Stimulated activated CD8-positive, alpha-beta memory T cell treated with anti-CD3 and anti-CD28 coated beads, Interleukin-7, amount 100 ng/mL, for 1 hour (primary cell): ENCODE measurements at places on chromosomes 16 and 17.

DNA sequence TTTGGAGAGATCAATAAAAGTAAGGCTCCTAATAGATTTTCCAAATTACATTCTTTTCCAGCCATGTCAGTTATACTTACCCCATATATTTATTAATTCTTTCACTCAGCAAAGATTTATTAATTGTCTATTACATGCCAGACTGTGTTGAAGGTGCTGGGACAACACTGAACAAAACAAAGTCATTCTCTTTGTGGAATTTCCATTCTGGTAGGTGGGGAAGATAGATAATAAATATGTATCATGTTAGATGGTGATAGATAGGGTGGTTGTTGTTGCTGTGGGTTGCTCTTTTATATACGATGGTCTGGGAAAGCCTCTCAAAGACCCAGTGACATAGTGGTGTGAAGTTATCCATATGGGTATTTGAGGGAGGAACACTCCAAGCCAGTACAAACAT is 39.1 kb downstream of the BCAS3 start:
- no peak for DNase-seq

DNA sequence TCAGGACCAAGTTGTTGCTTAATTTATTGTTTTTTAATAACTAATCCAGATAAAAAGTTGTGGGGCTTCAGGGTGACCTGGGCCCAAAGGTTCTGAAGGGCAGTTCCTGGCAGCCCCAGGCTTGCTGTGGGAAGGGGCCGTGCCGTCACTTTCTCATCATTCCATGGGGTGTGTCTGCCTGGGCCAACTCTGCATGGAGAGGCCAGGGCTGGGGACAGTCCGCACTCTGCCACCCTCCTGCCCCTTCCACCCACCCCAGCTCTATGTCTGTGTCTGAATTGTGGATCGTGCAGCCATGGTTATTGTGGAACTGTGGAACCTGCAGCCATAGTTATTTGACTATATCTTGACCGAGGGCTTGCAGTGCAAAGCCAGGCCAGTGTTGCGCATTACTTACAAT is 4.0 kb downstream of the LIMD2 start:
- DNase-seq: no peak

- DNase-seq: no peak
Measured at GRCh38 chr17:83156408-83156807, 77.0 kb downstream of the METRNL start.

DNA sequence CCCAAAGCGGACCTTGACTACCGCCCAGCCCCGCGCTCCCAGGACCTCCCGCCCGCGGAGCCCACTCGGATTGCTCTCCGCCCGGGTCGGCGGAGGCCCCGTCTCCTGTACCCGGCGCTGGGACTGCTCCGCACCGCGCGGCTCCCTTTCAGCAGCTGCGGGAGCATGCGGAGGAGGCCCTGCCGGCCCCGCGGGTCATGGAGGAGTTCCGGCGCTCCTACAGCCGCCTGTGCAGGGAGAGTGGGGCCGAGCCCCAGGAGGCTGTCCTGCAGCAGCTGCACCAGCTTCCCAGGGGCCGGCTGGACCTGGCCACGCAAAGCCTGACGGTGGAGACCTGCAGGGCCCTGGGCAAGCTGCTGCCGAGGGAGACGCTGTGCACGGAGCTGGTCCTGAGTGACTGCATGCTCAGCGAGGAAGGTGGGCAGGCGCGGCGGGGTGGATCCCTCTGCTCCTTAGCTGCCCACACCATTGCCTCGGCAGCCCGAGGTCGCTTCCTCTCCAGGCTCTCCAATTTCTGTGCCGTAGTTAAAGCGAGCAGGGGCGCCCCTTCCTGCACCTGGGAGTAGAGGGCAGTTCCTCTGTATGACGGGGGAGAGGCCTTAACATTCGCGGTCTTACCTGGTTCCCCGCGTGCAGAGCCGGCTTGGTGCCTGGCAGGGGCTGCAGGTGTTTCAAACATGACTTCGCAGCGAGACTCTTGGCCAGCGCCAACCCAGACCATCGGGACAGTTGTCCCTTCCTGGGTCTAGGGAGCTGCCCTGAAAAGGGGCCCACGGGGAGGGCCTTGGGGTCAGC is 539 bp downstream of the LRRC45 start:
- DNase-seq: no peak

DNA sequence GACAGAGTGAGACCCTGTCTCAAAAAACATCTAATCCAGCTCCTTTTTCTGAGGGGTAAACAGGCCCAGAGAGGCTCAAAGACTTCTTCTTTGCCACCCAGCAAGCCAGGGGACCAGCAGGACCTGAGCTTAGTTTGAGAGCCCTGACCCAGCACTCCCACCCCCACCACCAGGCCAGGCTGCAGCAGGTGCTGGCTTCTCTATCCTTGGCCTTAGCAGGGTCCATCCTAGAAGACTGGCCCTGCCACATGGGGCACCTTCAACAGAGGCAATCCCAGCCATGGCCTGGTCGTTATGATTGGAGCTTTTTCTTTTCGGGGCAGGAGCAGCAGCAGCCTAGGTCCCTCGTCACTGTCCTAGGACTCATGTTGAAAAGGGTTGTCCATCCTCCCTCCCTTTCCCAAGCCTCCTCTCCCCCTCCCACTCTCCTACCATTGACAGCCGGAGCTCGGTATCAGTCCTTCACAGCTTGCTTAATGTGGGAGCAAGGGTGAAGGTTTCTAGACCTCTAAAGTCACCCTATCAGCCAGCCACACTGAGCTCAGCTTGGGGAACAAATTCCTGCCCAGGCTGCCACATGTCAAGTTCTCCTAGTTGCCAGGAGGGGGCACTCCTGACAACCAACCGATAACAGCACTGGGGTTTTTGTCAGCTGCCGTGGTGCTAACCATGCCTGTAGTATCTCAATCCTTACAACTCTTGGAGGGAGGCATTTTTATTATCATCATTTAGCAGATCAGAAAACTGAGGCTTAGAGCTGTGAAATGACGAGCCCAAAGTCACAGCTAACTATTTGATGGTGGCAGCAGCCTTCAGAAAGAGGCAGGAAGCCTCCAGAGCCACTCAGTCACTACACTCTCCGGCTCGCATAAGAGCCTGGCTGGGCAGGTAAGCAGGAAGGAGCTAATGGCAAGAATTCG is 11.2 kb downstream of the MRPL27 start:
- peak; percentile 19 for DNase-seq

DNA sequence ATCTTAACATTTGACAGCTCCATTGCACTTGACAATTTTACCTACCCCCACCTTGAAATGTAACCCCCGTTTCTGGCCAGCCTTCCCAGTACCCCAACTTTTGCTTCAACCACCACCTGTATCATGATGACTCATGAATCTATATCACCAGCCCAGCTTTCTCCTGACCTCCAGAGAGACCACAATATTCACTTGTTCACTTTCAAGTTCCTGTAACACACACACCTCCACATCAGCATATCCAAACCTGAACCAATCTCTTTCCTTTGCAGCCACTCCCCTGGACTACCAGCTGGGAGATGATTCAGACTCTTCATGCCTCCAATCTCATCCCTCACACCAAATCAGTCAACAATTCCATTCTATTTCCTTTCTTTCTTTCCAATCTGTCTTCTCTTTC is 8.0 kb downstream of the SMG6 start:
- DNase-seq: no peak

DNA sequence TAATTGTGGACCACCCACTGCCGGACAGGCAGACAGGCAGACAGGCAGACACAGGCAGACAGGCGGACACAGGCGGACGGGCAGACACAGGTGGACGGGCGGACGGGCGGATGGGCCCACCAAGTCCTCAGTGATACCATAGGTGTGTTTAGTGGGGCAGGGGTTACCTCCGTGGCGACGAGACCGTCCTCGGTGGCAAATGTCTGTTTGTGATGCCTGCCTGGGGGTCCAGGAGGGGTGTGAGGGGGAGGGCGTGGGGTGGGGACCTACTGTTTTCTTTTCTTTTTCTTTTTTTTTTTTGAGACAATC is 76.7 kb downstream of the RTN4RL1 start:
- DNase-seq: no peak

DNA sequence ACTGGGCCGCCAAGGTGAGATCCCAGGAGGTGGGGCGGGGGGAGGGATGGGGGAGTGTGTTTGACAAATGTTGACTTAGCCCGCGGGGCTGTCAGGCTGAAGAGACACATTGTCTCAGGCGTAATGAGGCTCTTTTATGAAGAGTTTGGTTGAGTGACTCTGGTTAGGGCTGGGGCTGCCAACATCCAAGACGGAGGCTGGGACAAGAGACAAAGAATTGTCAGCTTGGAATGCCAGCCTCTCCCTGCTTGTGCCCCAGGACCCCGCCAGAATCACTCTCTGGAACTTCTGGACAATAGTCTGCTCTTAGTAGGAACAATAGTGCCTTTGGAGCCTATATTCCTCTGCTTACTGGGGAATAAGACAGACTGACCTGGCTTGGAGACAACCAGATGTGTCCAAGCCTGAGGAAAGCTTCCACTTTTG is 24.0 kb downstream of the PCTP start:
- no peak for DNase-seq

DNA sequence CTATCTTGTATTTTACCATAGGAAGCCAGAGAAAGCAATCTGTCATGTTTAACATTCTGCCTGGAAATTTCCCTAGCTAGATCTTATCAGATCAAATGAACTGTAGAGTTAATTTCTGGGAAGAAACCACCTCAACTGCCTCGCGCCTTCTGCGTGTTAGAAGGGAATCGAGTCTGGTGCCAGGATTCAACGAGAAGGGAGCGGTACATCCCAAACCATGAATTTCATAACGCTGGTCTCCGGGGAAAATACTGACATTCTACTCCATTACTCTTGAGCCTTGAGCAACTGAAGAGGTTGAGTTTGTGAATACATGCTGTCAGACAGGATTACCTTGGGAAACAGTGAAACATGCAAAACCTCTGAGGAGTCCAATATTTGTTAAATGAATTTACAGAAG is 35.2 kb downstream of the MPHOSPH6 start:
- no peak for DNase-seq

GRCh38 chr16:50665128-50665878 is 15.8 kb downstream of the SNX20 start:
- peak; percentile 78 for DNase-seq

DNA sequence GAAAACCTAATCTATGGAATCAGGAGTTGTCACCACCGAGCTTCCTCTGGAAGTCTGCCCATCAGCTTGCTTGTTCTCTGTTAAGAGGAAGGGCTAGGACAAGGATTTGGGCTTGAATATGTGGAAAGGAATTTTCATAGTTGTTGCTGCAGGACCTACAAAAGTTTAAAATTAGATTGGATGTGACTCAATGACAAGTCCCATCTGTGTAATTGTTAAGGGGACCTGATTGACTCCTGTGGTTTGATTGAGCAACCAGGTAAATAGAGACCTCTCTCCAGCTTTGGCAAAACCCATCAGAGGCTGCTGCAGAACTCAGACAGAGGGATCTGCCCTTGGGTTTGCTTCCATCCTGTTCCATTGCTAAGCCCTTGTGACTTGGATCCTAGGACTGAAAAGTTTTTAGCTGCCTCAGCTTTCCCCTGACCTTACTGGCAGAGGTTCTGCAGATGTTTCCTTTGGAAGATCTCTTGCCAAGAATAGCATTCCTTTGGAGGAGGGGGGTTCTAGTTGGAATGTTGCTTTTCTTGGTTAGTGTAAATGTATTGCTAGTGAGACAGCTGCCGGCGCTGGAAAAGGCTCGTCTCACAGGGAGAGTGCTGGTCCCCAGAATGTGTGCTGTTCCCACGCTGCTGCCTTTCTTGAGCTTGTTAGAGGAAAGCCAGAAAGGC is 50.0 kb downstream of the SF3B3 start:
- DNase-seq: no peak

DNA sequence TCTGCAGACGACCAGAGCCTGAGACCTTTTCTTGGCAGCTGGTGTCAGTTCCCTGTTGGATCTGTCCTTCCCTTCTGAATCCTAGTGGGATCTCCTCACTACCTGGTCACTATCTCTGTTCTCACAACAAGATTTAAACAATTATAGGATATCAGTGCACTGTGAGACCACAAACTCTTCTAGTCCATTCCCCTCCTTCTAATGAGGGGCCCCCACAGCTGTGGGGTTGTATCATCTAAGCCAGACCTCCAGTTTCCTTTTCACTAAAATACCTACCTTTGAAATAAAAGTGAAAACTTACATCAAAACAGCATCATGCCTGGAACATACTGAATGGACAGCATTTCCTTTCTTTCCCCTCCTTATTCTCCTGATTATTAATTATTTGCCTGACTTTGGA is 233.2 kb downstream of the PRKCA start:
- no peak for DNase-seq

DNA sequence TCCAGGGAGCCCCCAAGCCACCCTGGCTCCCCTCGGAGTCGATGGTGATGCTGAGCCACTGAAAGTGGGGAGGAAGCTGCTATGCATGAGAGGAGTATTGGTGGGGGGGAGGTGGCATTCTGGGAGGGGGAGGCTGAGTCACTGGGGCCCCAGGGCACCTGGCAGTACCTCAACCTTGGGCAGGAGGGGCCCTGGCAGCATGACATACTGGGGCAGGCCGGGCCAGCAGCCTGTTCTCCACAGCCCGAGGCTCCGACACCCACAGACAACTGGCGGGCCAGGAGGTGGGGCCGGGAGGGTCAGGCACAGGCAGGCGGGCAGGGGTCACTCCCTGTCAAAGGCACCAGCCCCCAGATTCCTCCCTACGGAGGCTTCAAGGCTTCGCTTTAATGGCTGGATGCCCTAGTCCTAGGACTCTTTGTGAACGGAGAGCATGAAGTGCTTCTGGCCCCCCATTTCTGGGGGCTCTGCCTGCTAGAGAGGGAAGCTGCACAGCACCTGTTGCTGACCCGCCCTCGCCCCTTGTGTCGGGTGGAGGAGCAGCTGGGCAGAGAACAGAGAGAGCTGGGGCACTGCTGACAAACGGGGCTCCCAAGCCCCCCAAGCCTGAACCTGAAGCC is 928 bp downstream of the CASKIN2 start:
- no peak for DNase-seq

- DNase-seq: no peak
Measured at GRCh38 chr17:30188211-30188939, 47.1 kb downstream of the SLC6A4 start.

DNA sequence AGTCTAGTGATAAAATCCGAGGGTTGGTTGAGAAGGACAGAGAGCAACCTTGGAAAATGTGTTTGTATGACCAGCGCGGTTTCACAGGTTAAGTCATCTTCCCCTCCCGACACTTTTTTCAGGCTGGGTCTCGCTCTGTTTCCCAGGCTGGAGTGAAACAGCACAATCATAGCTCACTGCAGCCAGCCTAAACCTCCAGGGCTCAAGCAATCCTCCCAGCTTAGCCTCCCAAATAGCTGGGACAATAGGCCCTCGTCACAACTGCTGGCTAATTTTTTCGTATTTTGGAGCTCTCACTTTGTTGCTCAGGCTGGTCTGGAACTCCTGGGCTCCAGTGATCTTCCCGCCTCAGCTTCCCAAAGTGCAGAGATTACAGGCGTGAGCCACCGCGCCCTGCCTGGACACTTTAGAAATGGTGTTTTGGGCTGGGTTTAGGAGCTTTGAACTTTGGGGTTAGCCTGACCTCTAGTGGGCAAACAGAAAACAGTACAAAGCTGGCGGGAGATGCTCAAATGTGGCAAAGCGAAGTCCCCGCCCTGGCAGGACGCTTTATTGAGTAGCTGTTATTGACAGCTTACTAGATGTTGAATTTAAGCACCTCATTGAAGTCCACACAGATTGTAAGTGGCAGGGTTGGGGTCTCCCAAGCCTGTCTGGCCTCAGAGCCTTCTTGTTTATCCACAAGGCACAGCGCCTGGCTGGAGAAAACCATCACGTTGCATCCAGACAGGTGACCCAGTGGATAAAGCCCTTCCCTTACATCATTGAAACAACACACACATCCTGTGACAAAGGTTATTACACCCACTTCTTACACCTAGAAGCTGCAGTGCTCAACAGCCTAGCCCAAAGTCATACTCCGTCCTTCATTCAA is 34.7 kb upstream of the RBBP6 start:
- DNase-seq: peak; percentile 20
